Fibroblast of skin of left quadriceps (primary cell): ENCODE measurements at places on chromosomes 5 and 9.

DNA sequence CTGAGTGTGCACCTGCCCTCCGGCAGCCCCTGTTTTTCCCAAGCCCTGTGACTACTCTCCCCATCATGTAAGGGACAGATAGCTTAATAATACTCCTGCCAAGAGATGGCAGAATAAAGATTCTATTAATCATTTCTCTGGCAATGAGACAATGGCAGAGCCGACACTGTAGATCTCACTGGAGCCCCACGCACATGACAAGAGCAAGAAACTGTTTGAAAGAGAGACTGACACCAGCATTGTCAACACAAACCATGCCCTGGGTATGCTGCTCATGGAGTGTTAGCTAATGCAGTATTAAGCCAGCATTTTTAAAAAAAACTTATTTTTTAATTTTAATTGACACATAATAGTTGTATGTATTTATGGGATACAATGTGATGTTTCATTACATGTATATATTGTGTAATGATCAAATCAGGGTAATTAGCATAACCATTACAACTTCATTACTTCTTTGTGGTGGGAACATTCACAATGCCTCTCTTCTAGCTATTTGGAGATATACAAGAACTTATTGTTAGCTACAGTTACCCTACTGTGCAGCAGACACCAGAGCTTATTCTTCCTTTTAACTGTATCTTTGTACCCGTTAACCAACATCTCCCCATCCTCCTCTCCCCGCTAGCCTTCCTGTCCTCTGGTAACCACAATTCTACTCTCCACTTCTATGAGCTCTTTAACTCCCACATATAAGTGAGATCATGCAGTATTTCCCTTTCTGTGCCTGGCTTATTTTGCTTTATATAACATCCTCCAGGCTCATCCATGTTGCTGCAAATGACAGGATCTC is 31.5 kb upstream of the SEMA4D start:
- DNase-seq: no peak

- no peak for DNase-seq
These were observed 68.5 kb downstream of the TMC1 start for GRCh38 chr9:72589667-72590521.

DNA sequence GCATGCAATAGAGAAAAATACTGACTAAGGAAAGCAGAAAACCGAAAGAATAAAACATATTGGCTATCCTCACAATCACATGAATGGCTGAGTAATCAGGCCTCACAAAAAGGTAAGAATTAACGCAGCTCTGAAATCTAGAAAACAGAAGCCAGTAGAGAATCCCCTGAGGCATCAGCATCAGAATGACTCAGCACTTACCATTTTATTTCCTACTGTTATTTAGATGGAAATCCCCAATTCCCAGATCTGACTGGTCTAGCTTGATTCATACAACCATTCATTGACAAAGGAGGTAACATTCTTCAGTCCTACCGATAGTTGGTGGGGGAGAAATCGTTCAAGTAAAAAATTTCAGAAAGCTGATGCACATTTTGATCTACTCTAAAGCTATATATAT is 1408.4 kb upstream of the WWC1 start:
- DNase-seq: peak; percentile 3

DNA sequence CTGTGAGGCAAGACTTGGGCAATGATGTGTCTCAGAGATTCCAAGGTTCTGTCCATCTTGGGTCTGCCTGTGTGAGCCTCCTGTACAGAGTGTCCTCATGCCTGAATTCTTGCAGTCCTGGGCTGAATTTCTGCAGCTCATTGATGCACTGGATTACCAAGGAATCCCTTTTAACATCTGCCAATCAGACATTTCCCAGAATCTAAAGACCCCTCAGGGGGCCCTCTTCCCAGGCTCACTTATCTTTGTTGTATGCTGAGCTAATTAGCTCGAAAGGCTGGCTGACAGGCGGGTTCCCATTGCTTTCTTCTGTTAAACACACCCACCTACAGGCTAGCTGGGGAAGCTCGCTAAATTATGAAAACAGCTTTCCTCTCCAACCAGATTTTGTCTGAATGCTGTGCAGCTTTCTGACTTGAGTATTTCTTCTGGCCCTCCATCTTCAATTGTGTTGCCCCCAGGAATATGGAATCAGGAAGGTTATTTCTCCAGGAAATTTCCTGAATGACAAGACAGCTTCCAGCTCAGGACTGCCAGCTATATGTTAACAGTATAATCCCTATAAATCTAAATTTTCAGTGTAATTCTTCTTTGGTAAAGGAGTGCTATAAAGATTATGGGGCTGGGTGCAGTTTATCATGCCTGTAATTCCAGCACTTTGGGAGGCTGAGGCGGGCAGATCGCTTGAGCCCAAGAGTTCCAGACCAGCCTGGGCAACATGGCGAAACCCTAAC is at the start of gene LIX1:
LIX1 (minus strand) TSS at position 91 of the 734 bp plus-strand sequence; CDS start at position 56, 35 bp downstream.
- peak; percentile 26 for DNase-seq

GRCh38 chr5:134506054-134507039 is 19.1 kb upstream of the JADE2 start:
- DNase-seq: no peak

DNA sequence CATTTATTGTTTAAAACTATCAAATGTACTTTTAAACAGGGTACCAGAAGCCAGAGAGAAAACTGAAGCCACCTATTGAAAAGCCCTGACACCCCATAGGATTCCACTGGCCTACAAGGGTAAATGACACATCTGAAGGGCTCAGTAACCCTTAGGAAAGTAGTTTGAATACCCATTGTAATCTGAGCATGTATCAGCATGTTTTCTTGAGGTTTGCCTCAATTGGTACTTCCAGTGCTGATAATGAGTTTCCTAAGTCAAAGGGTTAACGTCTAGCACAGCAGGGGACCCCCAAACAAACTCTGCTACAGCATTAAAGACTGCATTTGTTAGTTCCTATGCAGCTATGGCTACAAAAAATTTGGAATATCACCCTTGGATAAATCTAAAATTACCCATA is 657.1 kb downstream of the NR2F1-AS1 start:
- no peak for DNase-seq

DNA sequence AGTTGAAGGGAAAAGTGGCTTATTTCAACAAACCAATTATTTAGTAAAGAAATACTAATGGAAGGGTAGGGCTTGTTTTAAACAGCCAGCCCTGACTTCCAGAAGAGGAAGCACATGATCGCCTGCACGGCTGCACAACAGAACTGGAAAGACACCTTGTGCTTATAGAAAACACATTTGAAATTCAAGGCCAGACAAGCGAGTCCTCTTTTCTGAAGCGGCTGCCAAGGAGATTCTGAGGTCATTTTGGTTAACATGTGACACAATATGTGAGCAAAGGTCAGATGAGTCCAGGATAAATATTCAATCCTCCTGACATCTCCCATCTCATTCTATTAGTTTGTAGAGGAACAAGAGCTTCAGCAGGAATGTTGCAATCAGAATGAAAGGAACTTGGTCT is 461.4 kb upstream of the ST8SIA4 start:
- DNase-seq: no peak

GRCh38 chr5:102294886-102295395 is 1.1 kb downstream of the SLCO4C1 start:
- DNase-seq: no peak

DNA sequence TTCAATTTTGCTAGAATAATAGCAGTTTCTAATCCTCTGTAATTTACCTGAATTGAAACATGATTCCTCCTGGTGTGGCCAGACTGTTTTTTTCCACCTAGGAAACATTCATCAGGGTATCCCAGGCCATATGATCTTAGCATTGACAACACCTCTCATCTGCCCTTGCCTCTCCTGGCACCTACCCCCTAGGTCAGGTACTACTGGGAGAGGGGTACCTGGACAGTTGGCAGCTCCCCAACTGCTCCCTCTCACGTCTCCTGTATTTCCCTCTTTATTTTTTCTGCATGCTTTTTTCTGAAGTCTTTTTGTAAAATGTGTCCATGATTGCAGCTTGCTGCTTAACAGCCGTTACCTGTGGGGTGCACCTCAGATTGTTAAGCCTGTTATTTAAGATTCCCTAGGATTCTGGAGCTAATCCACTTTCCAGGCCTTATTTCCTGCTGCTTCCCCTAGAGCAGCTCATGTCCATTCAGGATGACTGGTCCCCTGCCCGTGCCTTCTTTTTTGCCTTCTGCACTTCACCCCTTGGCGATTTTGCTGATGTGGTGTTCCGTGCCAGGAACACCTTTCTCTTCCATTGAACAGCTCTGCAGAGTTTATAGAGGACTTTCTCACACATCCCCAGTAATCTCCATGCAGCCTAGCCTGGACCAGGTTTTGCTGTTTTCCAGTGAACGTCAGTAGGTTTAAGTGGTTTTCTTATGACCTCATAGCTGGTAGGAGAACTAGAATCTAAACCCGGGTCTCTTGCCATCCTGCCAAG is 33.6 kb downstream of the SNX30 start:
- DNase-seq: no peak

GRCh38 chr9:17742067-17742466 is 163.2 kb downstream of the SH3GL2 start:
- no peak for DNase-seq

- no peak for DNase-seq
These were observed 30.6 kb downstream of the ITGA1 start for GRCh38 chr5:52818360-52818759.
